T-helper 17 cell (primary cell): ENCODE measurements at places on chromosomes 4 and X. TPM values are rescaled to one million over a fixed set of nuclear protein-coding genes. Genes with fewer than 3 reads are reported as not detected.

DNA sequence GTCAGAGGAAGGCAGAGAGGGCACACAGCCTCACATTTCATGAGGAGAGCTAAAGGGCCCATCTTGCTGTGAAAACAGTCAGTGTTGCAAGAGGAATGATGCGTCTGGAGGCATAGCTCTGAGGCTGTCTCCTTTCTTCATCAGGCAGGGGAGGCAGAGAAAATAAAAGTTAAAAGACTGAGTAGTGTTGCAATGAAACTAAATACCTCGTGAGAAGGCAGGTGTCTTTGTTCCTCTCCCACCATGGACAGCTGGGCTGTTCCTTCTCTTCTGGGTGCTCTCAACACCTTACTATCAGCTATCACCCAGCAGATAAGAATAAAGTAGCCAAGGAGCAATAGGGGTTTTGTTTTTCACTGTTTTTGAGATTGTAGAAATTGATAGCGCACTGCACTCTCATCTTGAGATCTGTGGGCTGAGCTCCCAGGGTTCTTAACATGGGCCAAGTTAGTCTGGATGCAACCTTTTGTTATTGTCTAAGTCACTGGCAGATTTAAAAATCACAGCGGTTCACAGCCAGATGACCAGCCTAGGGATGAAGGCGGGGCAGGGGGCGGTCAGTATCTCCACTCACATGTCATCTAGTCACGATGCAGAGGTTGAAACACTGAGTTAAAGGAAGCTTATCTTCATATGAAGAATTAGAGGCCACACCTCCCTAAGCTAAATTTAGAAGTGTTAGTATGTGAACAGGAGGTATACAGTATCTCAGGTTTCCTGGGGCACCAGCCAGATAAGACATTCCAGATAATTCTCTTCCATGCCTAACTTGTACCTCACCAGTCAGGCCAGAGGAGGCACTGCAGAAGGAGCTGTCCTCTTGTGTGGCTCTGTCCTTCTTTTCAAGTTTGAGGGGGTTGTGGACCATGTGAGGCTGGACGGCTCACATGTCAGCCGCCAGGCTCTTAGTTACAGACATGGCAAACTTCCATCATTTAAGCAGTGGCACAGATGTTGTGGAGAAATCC, 36.9 kb downstream of the PARM1 start:
- peaks cover under 1% of the 10 kb centered on the region for H3K27me3 ChIP-seq
- H3K4me1 ChIP-seq = no peaks in the 10 kb centered on the region
- no peak overlapping the region for H3K4me3 ChIP-seq
- no peak overlapping the region for H3K27ac ChIP-seq

DNA sequence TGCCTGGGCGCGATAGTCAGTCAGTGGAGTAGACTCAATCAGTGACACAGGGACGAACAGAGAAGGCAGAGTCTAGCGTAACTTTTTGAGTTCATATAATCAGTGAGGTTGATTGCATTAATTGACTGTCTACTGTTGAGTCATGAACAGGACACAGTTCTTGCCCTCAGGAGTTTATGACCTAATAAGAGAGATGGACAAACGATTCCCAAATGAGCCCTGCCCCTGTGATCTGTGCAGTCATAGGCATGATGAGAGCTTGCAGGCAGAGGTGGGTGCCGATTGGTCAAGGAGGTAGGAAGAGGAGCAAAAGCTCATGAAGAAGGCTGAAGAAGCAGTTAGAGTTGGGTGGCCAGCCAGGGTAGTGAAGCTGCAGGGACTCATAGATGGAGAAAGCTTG, 57.1 kb downstream of the ADD1 start:
- H3K4me3 ChIP-seq = no peak overlapping the region
- no peaks in the 10 kb centered on the region for H3K27me3 ChIP-seq
- peaks cover 15% of the 10 kb centered on the region for H3K4me1 ChIP-seq
- H3K27ac ChIP-seq = peak overlapping the region; percentile 32
- DNase-seq = no peak
- peaks cover 11% of the 10 kb centered on the region for H3K36me3 ChIP-seq

DNA sequence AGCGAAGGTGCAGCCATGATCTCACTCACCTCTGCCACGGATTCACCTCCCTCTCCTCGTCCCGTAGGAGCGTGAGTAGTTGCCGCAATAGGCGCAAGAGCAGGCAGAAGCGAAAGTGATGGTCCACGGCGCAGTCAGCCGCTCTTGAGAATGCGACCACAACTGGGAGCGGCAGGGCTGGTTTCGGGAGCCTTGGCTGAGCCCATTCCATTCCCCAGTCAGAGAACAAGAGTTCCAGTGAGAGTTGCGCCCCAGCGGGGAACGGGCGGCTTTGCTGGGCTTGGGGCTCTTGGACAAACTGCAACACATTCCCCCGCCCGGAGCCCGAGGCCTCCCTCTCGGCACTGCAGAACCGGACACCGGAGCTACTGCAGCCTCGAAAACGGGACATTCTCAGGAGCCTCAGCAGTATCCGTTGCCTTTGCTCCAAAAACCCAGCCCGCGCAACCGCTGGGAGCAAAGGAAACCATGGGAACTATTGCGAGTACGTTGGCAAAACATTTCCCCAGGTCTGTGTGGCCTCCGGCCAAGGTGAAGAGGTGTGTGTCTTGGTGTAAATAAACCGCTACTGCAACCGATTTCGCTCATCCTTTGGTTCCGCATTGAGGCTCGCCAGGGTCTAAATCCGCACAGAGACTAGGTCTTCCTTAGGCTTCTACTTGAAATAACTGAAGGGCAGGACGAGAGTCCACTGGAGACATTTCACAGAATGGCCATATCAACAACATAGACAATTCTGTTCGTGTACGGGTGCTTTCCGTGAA, 5.7 kb upstream of the ZBTB33 start:
- peaks cover 5% of the 10 kb centered on the region for H3K36me3 ChIP-seq
- peak; percentile 12 for DNase-seq
- peak overlapping the region; percentile 94 for H3K4me3 ChIP-seq

DNA sequence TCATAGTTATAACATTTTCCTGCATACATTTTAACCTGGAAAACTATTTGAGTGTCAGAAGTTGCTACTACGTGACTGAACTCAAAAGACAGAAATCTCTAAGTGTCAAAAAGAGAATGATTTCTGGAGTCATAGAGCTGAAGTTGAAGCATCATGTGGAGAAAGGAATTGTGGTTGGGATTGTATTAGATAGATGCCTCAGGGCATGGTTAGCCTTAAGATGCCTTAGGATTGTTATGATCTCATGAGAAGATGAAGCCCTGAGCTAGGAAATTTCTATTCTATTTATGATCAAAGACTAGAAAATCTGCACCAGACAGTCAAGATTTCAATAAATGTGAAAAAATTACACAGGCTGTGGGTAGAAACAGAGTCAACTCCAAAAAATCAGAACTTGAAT, 20.2 kb downstream of the EPGN start:
- no peak for DNase-seq
- peaks cover 43% of the 10 kb centered on the region for H3K27me3 ChIP-seq
- no peak overlapping the region for H3K27ac ChIP-seq
- no peaks in the 10 kb centered on the region for H3K4me1 ChIP-seq
- no peaks in the 10 kb centered on the region for H3K36me3 ChIP-seq

- H3K27ac ChIP-seq = no peak overlapping the region
- H3K27me3 ChIP-seq = no peaks in the 10 kb centered on the region
- no peaks in the 10 kb centered on the region for H3K4me1 ChIP-seq
- no peaks in the 10 kb centered on the region for H3K36me3 ChIP-seq
Measured at GRCh38 chrX:127405946-127406345, 586.4 kb downstream of the PRR32 start.

DNA sequence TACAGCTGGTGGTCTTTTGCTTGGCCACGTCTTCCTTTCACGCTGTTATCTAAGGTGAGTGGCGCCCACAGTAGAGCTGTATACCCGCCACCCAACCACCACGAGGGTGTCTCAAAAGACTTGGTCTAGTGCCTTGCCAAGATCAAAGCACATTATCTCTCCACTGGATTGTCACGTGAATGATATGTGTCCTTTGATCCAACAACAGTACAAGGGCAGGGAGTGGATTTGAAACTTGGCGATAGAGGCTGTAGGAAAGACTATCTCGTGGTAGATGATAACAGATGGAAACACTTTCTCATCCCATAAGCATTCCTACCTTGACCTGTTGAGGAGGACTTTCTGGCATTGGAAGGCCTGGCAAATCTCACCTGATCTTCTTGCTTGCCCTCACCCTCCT, 37.7 kb upstream of the BCLAF3 start:
- H3K27ac ChIP-seq = no peak overlapping the region
- no peaks in the 10 kb centered on the region for H3K36me3 ChIP-seq
- H3K4me1 ChIP-seq = peaks cover 3% of the 10 kb centered on the region
- no peak for DNase-seq

DNA sequence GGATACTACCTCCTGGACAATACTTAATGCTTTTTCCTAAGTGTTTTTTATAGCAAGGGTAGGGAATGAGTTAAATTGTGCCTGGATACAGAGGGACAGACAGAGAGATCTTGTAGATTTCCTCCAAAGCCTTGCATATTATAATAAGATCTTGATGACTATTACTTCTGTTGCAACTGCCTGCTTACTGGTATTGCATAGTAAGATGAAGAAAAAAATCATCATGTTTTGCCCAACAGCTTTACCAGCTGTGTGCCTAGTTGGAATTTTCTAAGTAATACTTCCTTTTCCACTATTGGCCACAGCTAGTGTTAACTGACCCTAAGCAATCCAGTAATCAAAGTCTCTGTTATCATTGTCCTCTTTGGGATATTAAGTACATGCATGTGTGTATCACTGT, 139.0 kb downstream of the DCK start:
- no peak overlapping the region for H3K27ac ChIP-seq
- no peak overlapping the region for H3K4me3 ChIP-seq
- no peak for DNase-seq
- H3K27me3 ChIP-seq = no peaks in the 10 kb centered on the region

GRCh38 chrX:127568691-127569090, 483.5 kb downstream of the ACTRT1 start:
- H3K4me1 ChIP-seq = no peaks in the 10 kb centered on the region
- no peak overlapping the region for H3K4me3 ChIP-seq
- no peak overlapping the region for H3K27ac ChIP-seq
- no peaks in the 10 kb centered on the region for H3K27me3 ChIP-seq
- no peaks in the 10 kb centered on the region for H3K36me3 ChIP-seq
- DNase-seq = no peak

DNA sequence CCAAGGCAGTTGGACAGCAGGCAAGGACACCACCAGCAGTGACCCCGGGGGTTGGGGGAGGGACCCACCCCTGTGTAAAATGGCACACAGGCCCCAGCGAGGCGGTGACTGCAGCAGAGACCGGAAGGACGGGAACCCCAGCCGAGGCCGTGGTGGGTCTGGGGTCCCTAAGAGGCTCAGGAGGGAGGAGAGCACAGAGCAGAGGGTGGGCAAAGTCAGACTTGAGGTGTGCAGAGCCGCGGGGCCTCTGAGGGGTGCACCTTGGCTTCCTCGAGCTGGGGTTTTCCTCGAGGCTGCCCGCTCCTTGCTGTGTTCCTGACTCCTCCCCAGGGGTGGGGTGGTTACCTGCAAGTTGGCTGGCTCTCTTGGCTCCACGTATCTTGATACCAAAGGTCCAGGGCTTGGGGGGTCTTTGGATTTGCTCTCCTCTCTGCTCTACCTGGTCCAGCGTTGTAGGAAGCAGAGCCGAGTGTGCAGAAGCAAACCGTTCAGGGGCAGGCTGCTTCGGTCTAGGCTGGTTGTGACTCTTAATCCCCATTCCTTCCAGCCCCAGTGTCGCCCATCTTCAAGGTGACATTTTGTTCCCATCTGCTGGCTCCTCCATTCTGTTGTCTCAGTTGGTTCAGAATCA, 37.9 kb upstream of the SORCS2 start:
- DNase-seq = no peak
- H3K27me3 ChIP-seq = peaks cover 78% of the 10 kb centered on the region

DNA sequence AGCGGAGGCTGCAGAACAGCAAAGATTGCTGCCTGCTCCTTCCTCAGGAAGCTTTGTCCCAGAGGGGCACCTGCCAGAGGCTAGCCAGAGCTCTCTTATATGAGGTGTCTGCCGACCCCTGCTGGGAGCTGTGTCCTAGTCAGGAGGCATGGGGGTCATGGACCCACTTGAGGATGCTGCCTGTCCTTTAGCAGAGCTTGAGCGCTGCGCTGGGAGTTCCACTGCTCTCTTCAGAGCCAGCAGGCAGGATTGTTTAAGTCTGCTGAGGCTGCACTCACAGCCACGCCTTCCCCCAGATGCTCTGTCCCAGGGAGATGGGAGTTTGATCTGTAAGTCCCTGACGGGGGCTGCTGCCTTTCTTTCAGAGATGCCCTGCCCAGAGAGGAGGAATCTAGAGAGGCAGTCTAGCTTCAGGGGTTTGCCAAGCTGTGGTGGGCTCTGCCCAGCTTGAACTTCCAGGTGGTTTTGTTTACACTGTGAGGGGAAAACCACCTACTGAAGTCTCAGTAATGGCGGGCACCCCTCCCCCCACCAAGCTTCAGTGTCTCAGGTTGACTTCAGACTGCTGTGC, 10.9 kb downstream of the DCK start:
- H3K27me3 ChIP-seq = no peaks in the 10 kb centered on the region
- peaks cover 11% of the 10 kb centered on the region for H3K36me3 ChIP-seq
- peak overlapping the region; percentile 94 for H3K27ac ChIP-seq

DNA sequence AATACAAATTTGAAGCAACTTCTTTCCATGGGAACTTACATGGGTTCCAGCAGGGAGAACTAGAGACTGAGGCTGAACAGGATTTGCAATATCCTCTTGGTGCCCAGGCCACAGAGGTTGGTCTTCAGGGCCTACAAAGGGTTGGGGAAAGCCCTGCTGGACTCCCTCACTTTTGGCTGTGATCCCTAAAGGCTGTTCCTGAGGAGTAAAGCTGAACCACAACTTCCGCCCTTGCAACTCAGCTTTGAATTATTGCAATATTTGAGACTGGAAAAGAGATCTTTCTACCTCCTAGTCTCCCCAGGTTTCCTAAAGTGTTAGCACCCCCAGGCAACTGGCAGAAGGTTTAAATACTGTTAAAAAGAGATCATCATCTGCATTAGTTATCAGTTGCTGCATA, 26.9 kb downstream of the DCHS2 start:
- H3K27me3 ChIP-seq = peaks cover 21% of the 10 kb centered on the region
- no peak for DNase-seq
- no peak overlapping the region for H3K27ac ChIP-seq

DNA sequence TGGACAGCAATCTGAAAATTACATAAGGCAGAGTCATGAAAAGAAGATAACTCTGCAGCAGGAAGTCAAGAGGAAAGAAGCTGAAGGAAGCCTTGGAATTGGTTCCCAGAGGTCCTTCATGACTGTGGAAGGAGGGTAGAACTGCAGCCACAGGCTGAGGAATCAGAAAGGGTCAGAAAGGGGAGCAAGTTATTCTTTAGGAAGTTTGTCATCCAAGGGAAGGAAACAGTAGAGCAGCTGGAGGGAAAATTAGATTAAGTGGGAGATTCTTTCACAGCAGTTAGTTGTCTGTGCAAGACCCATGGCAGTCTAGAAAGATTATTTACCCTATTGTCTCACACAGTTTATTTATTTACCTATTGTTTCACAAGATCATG, 9.3 kb upstream of the ADH1C start:
- H3K27me3 ChIP-seq = peaks cover 6% of the 10 kb centered on the region
- no peaks in the 10 kb centered on the region for H3K36me3 ChIP-seq
- DNase-seq = no peak
- H3K4me3 ChIP-seq = no peak overlapping the region
- peaks cover 3% of the 10 kb centered on the region for H3K4me1 ChIP-seq

GRCh38 chr4:153453402-153453801, 12.8 kb upstream of the TMEM131L start:
- no peaks in the 10 kb centered on the region for H3K36me3 ChIP-seq
- no peak overlapping the region for H3K4me3 ChIP-seq
- peaks cover 18% of the 10 kb centered on the region for H3K4me1 ChIP-seq
- H3K27me3 ChIP-seq = no peaks in the 10 kb centered on the region

The IGFBP7 gene
- total RNA-seq = 0.22 TPM

The FRAS1 gene
- total RNA-seq = not detected

The NPY1R gene
- not detected for total RNA-seq

The CENPVL2 gene
- total RNA-seq = not detected

The TNIP3 gene
- 0.47 TPM for total RNA-seq

The TMEM35A gene
- not detected for total RNA-seq

The PFKFB1 gene
- total RNA-seq = 0.27 TPM
